ENCODE measurements at places on chromosomes 6 and 20.

DNA sequence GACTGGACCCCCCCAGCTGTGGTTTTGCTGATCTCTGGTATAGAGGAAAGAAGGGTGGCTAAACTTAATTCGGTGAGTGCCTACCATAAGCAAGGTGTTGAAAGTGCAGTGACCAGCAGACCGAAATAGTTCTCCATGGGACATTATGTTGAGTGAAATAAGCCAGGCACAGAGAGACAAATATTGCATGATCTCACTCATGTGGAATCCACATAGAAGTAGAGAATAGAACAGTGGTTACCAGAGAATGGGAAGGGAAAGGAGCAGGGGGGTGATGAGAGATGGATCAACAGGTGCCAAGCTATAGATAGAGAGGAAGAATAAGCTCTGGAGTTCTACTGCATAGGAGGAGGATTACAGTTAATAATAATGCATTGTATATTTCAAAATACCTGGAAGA lies 9.7 kb upstream of the GCNT2 start:
- no peak for DNase-seq

GRCh38 chr6:14681699-14682487 lies 564.0 kb upstream of the JARID2 start:
- DNase-seq, result no peak

- DNase-seq, result no peak
These were observed 121.7 kb downstream of the NKAIN2 start for GRCh38 chr6:123925350-123925749.

DNA sequence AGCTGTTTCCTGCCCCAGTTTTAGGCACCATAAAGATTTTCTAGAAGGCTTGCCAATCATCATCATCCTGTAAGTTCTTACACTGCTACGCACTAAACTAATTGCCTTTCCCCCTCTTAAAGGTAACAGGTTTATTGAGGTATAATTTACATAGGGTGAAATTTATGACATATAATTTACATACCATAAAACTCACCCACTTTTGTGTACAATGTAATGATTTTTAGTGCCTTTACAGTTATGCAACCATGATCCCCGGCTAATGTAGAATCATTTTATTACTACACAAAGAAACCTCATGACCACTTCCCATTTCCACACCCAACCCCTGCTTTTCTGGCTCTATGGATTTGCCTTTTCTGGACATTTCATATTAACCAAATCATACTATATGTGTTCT lies 21.1 kb downstream of the GCNT2 start:
- no peak for DNase-seq

DNA sequence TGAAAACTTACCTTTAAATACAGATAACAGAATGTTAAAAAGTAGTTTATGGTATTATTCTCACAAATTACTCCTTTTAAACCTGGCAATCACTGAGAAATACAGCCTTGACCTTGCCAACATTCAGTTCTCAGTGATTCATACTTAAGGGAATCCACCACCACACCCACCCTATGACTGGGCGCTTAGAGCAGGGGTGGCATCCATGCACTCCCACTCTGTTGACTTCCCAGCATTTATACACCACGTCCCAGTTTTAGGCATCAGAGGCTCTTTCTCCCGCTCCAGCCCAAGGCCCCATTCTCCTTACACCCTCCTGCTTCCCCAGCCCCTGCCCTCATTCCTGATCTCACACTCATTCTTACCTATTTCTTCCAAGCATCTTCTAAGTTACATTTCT lies 16.3 kb downstream of the TRAF3IP2 start:
- no peak for DNase-seq

- no peak for DNase-seq
These were observed 1.0 kb downstream of the PCIF1 start for GRCh38 chr20:45935416-45936046.

DNA sequence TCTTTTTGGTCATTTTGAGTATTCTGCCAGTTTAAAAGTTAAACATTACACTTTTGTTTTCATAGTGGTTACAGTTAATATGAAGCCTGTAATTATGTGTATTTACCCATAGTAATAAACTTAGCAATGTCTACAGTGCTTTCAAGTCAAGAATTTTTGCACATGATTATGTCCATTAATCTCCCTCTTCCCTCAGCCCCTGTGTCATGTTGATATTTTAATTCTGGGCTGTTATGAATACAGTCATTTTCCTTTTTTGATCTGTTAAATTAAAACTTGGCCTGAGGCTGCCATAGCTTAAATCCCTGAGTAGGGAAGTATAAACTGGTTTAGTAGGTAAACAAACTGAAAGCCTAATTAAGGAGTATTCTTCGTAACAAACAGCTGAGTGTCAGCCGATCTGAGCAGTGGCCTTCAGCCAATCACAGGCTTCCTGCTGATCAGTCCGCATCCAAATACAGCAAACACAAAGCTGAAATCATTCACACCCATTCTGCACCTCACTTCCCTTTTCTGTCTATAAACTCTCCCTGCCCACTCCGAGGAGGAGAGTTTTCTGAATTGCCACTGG lies 9.5 kb upstream of the SFT2D1 start:
- DNase-seq, result no peak

DNA sequence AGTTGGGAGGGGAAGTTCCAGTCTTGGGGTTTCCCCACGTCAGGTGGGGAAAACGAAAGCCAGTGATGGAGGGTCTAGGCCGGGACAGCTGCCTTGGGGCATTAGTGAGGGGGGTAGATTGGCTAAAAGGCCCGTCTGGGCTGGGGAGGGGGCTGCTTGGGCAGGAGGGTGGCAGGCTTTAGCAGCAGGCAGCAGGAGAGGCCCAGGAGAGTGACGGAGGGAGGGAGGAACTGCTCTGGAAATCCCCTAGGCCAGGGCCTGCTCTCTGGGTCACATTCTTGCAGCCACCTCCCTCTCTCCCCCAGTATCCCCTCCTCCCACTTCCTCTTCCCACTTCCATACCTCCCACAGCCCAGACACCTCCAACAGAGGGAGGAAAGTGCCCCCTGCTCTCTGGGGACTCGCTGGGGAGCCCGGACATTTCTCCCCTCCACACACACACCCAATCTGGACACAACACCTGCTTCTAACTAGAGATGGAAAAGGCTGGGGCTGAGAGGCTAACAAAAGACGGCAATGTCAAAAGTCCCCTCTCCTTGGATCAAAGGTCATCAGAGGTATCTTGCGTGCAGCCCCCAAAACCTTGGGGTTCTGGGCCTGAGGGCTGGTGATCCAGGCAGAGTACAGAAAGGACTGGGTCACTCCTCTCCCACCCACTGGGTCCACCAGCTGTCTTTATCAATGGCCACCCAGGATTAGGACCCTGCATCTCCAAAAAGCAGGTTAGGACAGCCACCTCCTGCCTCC lies 1.8 kb downstream of the NFKBIE start:
- no peak for DNase-seq

GRCh38 chr6:163721922-163722692 lies 307.6 kb downstream of the QKI start:
- DNase-seq, result no peak

DNA sequence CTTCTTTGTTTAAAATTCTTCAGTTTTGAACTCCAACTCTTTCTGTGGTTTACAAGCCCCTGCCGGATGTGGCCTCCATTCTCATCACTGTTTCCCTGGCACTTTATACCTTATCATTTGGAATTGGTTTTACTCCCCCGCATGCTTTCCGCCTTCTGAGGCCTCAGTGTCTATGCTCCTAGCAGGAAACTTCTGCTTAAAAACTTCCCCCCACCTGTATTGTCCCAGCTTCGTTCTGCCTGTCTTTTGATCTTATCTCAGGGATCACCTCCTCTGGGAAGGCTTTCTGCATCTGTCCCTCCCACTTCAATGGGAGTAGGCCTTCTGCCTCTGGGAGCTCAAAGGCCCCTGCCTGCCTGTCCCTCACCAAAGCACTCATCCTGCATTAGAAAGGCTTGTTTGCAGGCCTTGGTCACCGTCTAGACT lies 3.4 kb upstream of the ANGPT4 start:
- DNase-seq, result no peak

GRCh38 chr6:169014211-169015197 lies 239.1 kb downstream of the THBS2 start:
- DNase-seq, result no peak

DNA sequence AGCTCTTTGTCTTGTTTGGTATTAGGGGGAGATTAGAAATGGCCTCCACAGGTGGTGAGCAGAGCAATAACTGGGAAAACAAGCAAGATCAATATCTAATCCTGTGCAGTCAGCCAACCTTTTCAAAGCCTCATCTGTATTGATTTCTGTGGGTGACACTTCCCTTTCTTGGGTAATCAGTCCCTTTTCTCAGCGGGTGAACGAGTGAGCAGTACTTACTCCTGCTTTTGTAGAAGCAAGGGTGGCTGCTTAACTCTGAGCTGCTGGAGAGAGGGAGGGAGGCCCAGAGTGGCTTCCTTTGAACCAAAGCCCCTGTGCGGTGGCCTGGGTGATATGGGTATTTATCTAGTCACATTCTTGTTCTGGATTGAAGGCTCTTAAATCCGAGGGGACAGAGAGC lies 254.8 kb upstream of the CHD6 start:
- DNase-seq, result no peak

GRCh38 chr6:2831392-2831791 lies 10.3 kb downstream of the SERPINB1 start:
- DNase-seq, result no peak

DNA sequence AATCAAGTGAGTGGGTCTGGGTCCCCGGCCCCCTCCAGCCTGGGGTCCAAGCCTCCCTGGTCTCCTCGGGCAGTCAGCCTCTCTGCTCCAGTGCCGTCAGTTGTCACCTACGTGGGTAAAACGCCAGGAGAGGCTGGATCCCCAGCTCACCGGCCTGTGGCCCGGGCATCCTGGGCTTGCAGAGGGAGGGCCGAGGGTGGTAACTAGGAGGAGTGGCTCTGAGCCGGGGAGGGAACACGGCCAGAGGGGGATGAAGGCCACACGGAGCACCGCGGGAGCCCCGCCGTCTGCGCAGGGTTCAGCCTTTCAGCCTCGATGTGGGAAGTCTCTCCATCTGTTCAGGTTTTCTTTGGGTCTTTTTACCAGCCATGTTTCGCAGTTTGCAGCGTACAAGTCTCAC lies 29.5 kb upstream of the BHLHE23 start:
- DNase-seq, result no peak

DNA sequence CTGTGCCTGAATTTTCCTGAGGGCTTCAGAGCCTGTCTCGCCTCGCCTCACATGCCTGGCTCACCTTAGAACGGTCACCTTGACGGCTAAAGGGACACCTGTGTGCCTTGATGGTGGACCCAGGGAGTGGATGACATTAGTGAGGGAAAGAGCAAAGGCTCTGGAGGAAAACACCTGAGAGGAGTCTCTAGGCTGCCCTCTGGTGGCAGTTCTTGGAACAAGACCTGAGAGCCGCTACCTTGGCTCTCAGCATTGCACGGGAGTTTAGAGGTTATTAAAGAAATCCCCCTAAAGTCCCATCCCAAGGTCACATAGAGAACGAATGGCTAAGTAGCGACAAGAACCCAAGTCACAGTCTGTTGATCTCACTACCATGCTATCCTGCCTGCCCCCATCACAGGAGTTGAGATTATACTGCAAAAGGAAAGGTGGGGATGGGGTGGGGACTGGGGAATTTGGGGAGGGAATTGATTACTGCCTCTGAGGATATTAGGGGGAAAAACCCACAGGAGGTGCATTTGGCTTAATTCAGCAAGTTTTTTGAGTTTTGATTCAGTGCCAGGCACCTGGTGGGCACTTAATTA lies 7.9 kb upstream of the CDSN start:
- DNase-seq, result peak; percentile 39

- DNase-seq, result no peak
These were observed 60.3 kb upstream of the PRELID3B start for GRCh38 chr20:59102841-59103299.

DNA sequence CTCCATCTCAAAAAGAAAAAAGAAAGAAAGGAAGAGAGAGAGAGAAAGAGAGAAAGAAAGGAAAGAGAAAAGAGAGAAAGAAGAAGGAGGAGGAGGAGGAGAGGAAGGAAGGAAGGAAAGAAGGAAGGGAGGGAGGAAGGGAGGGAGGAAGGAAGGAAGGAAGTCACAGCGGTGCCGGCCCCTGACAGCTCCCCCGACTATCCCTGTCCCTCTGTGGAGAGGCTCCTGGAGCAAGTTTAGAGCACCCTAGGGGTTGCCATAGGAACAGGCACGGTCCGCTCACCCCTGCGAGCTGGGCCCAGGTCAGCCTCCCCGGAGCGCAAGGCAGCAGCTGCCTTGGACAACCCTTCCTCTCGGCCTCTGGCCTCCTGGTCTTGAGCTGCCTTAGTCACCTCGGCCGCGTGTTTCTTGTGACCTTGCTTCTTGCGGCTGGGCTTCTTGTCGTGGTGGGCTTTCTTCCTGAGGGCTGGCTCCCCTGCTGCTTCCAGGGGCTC lies 6.8 kb downstream of the BNIP5 start:
- DNase-seq, result no peak

- DNase-seq, result no peak
These were observed 62.0 kb upstream of the PHACTR2 start for GRCh38 chr6:143615785-143616184.

GRCh38 chr6:163356743-163357142 lies 57.8 kb upstream of the QKI start:
- no peak for DNase-seq

GRCh38 chr6:53281518-53282215 lies 67.1 kb downstream of the ELOVL5 start:
- DNase-seq, result no peak

GRCh38 chr6:145278163-145278807 lies 457.0 kb downstream of the EPM2A start:
- DNase-seq, result no peak

- DNase-seq, result no peak
These were observed 211.0 kb downstream of the WDR27 start for GRCh38 chr6:169490830-169491229.

DNA sequence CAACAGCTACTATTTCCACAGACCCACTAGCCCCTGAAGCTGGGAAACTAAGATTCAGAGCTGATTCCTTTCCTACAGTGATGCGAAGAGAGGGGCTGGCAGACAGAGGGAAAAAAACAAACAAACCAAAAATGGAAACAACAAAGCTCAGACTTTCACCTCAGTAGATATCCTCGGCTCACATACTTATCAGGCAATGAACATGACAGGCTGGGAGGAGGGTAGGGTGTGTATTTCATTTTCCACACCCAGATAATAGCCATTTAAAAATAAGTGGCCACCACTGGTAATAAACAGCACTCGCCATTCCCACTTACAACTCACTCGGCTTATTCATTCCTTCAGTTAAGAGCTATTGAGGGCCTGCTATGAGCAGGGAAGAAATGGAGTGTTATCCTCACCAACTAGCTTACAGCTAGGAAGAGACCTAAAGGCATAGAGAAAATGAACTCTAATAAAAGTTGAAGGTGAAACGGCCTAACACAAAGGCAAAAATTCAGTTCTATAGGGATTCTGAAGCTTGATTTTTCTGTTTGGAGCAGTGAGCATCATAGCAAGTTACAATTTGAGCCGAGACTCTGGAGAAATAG lies 32.0 kb upstream of the SPTLC3 start:
- no peak for DNase-seq

- no peak for DNase-seq
These were observed 270 bp downstream of the PLEKHG1 start for GRCh38 chr6:150600010-150600300.

GRCh38 chr6:36280467-36280866 lies 10.6 kb downstream of the PNPLA1 start:
- no peak for DNase-seq

GRCh38 chr6:150072201-150072600 lies 3.3 kb upstream of the ULBP3 start:
- peak; percentile 30 for DNase-seq

GRCh38 chr6:52310932-52311331 lies 26.4 kb upstream of the MCM3 start:
- DNase-seq, result no peak

- DNase-seq, result peak; percentile 61
These were observed 197.0 kb downstream of the UTRN start for GRCh38 chr6:144482142-144482541.

- no peak for DNase-seq
These were observed 73.9 kb downstream of the DHX35 start for GRCh38 chr20:39036011-39036410.

GRCh38 chr20:10671221-10671918 lies 2.4 kb downstream of the JAG1 start:
- no peak for DNase-seq
